ENCODE measurements at places on chromosomes 5 and 9. TPM values are rescaled to one million over a fixed set of nuclear protein-coding genes. Genes with fewer than 3 reads are reported as not detected.

SOHLH1 gene
- not detected for total RNA-seq

ZFP2 gene
- 5.5 TPM for total RNA-seq

SH3GL2 gene
- 8.2 TPM for total RNA-seq

PAXX gene
- total RNA-seq = 61.6 TPM

OLFM1 gene
- total RNA-seq = 11.7 TPM

PHF24 gene
- total RNA-seq = 111 TPM

ARL14EPL gene
- total RNA-seq = not detected

ZNF366 gene
- total RNA-seq = 3.2 TPM

ENTPD8 gene
- total RNA-seq = 1.8 TPM

IDNK gene
- total RNA-seq = 8.4 TPM

CAMK2A gene
- total RNA-seq = 1.0 TPM

UIMC1 gene
- total RNA-seq = 38.3 TPM

IL17B gene
- 9.3 TPM for total RNA-seq

PCDHA6 gene
- 1.9 TPM for total RNA-seq

DBH gene
- total RNA-seq = not detected

TIMD4 gene
- 1.2 TPM for total RNA-seq

PCDHGA1 gene
- total RNA-seq = 4.8 TPM

CDK7 gene
- 25.5 TPM for total RNA-seq

ADCY2 gene
- 17.7 TPM for total RNA-seq

KCNT1 gene
- total RNA-seq = 0.09 TPM

OGN gene
- 24.4 TPM for total RNA-seq

BASP1 gene
- 142 TPM for total RNA-seq

Data from prostate gland (tissue), 2 donors.